Activated gamma-delta T cell (primary cell): ENCODE measurements at places on chromosomes 12 and 14.

DNA sequence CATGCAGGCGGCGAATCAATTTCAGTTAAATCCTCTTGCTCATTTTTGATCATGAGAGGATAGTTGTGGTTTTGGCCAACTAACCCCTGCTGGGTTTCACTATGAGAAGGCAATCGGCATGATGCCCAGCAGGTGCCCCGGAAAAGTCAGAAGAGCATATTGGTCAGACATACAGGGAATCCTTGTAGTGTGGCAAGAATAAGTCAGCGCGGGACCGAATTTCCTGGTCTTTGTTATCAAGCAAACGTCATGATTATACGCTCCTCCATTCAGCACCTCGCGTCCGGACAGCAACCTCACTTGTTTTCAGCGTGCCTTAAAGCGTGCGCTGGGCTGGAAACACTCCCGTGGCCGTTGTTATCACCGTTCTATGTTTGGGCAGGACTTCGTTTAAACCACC, 1.8 kb downstream of the TBC1D30 start:
- DNase-seq = no peak

DNA sequence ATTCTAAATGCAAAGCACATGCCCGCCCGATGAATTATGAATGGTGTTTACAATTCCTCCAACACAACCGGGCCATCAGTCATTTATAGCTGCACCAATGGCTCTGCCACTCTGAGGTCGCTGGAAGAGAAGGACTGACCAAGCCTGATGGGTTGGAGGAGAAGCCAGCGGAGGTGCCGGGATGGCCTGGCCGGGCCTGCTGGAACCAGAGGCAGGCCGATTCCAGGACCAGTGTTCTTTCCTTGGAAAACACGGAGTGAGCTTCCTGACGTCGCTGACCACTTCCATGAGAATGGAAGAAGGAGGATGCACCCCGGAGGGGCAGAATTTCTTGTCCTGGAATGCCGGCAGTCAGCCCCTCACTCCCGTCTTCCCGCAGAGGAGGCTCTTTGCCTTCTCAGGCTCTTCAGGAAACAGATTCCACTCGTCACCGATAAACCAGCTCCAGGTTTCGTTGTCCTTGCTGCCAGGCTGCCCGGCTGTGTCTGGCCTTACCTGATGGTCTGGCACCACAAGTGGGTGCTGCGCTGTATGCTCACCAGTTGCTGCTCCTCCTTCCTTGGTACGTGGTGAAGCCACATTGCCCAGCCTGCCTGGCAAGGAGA, 358.5 kb upstream of the SFSWAP start:
- no peak for DNase-seq

DNA sequence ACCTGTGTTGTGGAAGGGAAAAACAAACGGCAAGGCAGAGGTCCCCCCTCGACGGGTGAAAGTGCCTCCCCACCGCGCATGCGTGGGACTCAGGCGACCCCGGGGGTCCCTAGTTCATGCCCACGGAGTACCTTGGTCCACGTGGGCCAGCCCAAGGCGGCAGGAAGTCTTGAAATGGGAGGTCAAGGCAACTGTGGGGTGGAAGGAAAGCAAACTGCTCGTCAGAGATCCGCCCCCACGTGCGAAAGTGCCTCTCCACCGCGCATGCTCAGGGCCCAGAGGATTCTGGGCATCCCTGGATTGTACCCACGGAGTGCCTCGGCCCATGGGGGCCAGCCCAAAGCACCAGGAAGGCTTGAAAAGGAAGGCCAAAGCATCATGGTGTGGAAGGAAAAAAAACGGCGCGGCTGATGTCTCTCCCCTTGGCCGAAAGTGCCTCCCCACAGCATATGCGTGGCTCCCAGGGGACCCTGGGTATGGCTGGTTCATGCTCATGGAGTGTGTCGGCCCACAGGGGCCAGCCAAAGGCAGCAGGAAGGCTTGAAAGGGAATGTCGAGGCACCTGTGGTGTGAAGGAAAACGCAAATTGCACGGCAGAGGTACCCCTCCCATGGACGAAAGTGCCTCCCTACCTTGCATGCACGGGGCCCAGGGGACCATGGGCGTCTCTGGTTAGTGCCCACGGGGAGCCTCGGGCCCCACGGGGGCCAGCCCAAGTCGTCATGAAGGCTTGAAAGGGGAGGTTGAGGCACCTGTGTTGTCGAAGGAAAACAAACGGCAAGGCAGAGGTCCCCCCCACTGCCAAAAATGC, 369.7 kb downstream of the ALG10 start:
- DNase-seq = no peak

DNA sequence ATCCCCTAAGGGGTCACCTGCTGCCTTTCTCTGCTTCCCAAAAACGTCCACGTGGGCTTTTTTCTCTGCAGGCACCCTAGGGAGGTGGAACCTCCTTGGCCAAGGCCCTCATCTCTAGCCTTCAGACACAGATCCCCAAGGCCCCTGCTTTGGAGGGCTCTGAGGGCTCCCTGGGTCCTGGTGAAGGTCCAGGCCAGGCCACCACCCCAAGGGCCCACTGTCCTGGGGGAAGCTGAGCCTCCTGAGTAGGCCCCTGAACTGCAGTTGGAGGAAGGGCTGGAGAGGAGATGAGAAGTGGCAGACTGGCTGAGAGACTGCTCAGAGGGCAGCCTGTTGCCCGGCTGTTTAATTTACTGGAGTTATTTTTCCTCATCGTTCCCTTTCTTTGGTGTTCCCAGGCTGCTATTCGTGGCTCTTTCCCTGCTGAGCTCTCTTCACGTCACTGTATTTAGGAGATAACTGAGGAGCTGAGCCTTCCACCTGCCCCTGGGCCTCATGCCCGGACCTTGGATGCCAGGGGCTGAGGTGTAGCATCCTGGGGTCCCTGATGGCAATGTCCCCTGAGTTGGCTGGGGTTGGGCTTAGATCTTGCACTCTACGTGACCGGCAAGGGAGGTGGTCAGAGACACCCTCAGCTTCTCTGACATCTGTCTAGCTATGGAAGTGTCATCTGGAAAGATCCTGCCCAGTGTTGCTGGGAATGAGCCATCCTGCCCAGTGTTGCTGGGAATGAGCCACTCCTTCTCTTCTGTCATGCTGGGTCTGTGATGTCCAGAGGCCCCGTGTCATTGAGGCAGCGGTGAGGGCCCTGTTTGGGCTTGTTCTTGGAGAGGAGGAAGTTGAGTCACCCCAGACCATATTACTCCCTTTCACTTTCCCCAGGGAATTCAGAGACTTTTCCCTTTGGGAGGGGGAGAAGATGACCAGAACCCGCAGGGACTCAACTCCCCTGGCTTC, 139.8 kb downstream of the TSPAN9 start:
- DNase-seq = no peak

GRCh38 chr12:14911131-14911530, 25.5 kb upstream of the MGP start:
- no peak for DNase-seq

GRCh38 chr14:42224053-42224888, 617.6 kb downstream of the LRFN5 start:
- DNase-seq = no peak
